Immature natural killer cell (primary cell): ENCODE measurements at places on chromosomes 3 and 15.

- no peak for DNase-seq
These were observed 41.3 kb downstream of the NMNAT3 start for GRCh38 chr3:139636511-139636910.

DNA sequence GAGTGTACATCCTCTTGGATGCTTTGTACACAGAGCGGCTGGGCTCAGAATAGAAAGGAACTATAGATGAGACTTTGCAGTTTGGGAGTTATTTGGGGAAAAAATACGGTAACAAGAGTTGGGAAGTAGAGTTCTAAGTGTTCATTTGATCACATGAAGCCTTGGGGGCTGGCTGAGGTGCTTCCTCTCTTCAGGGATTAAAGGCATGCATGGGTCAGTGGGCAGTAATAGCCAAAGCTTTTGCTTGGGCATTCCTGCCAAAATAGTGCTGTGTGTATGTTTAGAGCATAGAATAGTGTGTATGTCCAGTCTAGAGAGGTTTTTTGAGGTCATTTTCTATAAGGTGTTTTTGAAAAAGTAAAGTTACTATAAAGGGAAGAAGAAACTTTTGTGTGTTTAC lies 12.8 kb downstream of the AKAP13 start:
- DNase-seq = no peak

DNA sequence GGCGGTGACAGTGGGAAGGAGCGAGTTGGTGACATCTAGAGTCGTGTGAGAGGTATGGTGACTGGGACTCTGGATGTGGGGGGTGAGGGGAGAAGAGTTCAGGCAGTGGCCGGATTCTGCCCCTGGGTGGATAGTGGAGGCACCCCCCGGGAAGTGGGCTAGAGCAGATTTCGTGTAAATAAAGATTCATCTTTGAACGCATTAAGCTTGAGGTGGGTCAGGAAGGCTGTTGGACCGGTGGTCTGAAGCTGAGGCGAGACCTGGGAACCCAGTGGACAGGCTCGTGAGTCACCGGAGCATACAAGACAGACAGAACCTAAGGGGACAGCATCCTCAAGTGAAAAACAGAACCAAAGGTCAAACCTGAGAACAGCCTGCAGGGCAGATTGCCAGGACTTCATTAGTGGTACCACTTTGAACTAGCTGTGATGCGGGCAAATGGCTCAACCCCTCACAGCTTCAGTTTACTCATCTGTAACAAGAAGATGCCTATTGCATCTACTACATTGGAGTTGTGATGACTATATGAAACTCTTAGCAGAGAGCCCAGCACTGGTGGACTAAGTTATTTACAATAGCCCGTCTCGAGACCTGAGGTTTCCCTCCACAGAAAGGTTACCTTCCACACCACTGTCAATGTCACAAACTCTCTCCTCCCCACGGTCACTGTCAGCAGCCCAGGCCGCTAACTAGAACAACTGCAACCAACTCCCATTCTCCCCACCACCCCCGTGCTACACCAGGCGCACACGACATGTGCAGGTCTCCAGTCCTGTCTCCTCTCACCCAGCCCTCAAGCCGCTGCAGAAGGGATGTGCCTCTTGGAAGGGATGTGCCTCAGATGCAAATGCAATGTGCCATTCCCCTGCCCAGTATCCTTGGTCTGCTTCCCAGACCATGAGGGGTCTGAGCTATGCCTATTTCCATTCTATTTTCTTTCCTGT lies 901 bp upstream of the CLN6 start:
- no peak for DNase-seq

DNA sequence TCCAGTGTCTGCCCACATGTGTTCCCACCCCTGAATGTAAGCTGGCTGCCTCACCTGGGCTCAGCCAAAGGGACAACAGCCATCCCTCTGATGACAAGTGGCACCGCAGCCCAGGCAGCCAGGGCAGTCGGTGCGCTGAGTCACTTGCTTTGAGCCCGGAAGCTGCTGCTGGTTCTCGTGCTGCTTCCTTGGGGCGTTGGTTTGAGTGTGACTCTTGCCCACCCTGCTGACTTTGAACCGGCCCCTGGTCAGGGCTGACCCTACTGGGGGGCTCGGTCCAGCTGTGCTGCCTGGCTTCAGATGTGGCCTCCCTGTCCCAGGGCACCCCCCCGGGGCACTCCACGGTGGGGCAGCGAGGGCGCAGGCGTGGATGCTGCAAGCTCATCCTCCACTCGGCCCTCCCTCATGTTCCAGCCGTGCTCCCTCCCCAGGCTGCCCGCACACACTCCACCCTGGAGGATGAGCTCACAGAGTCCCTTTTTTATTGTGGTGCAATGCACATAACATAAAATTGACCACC lies 62.1 kb downstream of the EFCAB12 start:
- DNase-seq = no peak

GRCh38 chr3:38605981-38606380 lies 43.5 kb downstream of the SCN5A start:
- no peak for DNase-seq

DNA sequence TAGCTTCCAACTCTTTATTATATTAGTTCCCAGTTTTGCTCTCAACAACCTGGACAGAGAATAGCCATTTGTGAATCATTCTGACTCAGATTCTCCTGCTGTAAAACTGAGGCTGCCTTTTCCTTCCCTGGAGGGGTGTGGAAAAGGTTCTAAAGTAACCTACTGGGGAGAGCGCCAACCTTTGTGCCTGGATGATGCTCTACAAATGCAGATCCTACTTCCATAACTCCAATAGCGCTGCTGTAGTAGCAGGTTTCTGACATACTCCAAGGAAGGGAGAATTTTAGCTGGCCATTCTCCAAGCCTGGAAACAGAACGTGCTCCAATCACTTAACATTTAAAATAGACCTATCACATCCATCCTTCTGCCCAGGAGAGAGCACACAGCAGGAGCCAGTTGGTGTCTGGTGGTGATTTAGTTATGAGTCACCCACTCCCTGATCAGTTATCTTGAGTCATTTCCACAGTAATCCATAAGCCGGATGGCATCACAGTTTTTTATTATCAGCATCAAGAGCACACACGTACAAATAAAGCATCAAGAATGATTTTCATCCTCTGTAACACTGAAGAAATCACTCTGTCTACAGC lies 38.3 kb downstream of the MYH15 start:
- no peak for DNase-seq

GRCh38 chr3:48015431-48016180 lies 610 bp downstream of the MAP4 start:
- DNase-seq = no peak

DNA sequence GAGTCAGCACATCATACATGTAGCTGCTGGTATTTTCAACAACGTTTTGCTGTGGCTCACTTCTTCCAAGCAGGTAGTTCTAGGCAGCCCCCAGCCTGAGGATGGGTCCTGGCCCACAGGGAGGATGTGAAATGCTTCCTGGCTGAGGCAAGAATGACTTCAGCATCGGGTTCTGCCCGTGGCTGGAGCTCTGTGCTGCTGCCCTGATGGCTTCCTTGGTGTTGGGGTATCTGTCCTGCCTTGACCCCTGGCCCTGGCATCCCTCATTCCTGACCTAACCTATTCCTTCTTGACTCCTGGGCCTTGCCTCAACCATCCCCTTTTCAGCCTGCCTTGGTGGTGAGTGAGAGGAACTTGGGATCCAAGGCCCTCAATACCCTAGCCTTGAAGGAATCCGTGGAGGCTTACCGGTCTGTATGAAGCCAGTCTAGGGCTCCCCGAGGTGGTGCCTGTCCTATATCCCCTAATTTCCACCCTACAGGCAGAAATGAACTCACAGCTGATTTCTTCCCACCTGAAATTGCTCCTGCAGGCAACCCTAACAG lies 300.6 kb downstream of the TLE3 start:
- DNase-seq = no peak

DNA sequence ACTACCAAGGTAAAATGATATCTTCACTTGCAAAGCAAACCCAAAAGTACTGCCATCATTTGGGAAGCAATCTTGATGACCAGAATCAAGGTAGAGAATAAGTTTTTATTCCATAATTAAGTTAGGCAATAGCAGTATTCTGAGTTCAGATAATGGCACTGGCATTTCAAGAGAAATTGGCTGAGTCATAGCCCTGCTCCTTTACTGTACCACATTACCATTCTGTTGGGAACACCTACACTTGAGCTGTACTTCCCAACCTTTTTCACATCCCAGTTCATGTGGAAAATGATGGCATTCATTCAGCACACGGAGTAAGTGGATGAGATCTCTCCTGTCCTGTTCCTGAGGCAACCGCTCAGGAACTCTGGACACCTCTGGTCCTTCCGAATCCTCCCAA lies 311.6 kb upstream of the TPRG1 start:
- no peak for DNase-seq

DNA sequence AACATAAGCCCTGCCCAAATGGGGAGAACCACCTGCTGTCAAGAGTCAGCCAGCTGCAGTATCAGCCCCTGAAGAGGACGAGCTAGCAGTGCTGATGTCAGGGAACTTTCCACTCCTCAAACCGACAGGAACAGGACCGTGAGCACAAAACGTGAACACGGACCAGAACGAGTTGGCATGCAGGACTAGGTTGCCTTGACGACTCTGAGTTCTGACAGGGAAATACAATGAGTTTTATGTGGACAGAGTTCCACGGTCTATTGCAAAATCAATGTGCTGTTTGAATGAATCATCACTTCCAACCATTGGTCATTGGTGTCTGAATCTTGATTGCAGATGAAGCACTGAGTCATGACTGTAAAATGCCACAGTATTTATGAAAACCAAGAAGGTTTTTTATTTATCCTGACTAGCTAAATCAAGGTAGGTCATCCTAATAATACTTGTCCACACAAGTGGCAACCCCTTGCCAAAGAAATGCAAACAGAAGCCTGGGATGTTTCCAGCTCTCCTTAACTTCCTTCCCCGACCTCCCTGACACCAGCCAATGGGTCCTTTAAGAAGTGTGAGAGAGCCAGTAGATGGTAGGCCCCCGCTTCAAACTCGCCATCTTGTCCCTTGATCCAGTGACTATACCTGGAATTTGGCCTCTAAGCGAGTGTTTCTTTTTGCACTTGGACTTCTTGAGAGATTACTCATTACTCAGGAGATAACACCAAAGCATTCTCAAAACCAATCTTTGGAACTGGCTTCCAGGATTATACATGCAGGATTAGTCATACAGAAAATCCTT lies 119.6 kb downstream of the ASB7 start:
- no peak for DNase-seq

DNA sequence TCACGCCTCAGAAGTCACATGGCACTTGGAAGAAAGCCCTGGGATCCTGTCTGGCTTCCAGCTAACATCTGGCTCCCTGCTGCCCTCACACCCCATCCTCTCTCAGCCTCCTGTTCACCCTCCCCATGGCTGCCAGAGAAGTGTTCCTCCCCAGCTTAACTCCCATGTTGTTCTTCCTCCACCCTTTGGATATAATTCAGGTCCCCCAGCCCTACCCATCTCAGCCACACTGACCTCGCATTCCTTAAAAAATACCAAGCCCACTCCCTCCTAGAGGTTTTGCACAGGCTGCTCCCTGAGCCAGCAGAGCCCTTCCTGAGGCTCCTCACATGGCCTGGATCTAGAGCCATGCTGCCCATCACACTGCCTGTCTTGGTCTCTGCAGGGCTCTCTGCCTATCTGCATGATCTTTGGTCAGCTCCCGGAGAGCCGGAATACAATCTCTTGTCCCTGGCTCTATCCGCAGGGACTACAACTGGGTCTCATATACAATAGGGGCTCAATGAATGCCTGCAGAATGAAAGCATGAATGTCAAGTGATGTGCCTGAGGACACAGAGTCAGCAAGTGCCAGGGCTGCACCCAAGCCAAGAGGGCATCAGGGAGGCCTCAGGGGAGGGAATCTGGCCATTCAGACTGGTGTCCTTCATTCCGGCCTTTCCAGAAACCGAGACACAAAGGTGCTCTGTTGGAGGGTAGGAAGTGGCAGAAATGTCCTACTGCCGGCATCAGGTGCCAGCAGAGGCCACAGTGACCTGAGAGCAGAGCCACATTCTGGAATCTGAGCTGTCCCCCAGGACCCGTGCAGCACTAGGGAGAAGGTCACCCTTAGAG lies 3.8 kb upstream of the TKT start:
- no peak for DNase-seq

- DNase-seq = no peak
These were observed 9.1 kb downstream of the SEMA6D start for GRCh38 chr15:47726399-47726823.

- DNase-seq = no peak
These were observed 26.2 kb downstream of the IDH3A start for GRCh38 chr15:78175330-78175729.

GRCh38 chr3:115551016-115551415 lies 72.3 kb upstream of the GAP43 start:
- no peak for DNase-seq

- DNase-seq = no peak
These were observed 287.6 kb upstream of the STT3B start for GRCh38 chr3:31244929-31245817.

GRCh38 chr15:90674476-90674875 lies 42.7 kb upstream of the BLM start:
- DNase-seq = no peak

DNA sequence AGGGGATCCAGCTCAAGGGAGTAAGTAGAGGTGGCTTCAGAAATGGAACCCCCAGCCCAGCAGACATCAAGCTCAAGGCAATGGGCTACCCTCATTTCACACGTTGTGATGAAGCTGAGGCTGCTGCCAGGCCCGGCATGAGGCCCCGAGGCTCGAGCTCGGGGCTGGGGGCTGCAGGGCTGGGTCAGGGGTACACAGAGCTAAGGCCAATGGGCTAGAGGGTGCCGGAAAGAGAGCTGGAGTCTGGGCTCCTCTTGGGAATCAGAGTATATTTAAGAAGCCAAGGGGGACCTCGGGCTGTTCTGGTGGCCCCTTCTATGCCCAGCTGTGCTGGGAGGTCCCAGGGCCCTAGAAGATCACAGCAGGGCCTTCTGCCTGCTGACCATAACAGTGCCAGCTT lies 7.4 kb downstream of the PRSS50 start:
- no peak for DNase-seq

DNA sequence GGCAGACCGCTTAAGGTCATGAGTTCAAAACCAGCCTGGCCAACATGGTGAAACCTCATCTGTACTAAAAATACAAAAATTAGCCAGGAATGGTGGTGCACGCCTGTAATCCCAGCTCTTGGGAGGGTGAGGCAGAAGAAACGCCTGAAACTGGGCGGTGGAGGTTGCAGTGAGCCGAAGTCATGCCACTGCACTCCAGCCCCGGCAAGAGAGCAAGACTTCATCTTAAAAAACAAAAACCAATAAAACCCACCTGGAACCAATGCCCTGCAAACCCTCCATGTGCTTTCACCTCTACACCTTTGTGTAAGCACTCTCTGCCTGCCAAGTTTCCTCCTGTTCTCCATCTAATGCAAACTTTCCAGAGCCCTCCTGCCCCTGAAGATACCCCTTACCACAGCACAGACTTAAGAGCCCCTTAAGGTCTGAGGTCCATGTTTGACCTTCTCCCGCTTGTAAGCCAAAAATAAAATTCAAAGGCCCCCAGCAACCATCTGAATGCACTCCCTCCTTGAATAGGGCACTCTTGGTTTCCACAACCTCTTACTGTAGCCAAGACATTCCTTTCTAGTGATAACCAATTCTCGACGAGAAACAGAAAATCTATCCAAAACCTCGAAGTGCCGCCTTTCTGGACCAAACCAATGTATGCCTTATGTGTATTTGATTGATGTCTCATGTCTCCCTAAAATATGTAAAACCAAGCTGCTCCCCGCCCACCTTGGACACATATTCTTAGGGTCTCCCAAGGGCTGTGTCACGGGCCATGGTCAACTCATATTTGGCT lies 3.0 kb downstream of the RPL32 start:
- DNase-seq = no peak
